ENCODE measurements at places on chromosomes 4 and X.

DNA sequence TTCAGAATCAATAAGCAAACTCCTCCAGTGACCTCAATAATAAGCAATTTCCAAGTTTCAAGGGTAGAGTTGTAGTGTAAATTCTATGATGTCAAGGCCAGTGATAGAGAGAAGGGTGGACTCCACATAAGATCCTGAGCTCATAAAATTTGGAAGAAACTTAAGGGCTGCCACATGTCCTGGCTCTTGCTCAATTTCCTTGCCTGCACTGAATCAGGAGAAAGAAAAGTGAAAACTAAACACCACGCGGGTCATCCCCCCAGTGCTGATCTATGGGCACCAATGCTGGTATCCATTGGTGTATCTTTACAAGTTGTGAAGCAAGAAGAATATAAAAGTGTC lies 392.0 kb upstream of the INTU start:
- no peak for DNase-seq

- DNase-seq, result no peak
Observed at GRCh38 chr4:165433529-165433928, 54.7 kb downstream of the CPE start.

DNA sequence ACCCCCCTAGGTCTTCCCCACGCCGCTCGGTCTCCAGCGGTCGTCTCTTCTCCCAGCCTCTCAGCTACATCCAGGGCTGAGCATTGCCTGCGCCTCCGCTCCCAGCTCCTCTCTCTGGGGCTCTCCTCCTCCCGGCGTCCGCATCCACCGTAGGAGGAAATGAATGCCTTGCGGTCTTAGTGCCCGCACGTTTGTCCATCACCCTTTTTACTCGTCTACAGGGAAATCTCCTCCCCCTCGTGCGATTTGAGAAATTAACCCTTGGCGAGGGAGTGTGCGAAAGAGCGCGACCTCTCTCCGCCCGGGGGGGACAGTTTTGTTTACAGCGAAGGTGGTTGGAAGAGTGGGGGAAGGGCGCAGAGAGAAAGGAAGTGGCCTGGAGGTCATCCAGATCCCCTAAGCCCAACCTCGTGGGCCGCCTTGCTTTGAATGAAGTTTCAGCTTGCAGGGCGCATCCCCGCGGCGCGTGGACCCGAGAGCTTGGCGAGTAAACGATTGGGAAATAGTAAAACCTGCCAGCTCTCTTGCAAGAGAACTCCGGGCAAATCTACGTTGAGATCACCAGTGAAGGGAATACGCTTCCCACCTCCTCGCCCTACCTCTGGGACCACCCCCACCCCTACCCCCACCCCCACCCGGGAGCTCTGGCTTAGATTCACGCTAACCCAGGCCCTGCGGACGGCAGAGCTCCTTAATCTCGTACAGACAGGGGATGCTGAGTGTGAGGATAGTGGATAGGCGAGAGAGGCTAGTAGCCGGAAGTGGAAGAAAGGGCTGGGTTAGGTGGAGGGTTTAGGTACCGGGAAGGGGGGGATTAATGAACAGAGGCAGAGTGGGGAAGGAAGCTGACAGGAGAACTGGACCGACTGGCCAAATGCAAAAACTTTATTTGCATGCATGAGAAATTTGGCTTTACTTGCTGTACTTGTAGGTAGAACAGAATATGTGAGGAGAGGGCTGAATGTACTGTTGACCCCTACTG lies at the start of gene ELOVL6:
TSS of gene ELOVL6 (minus strand) at position 181 of the 982 bp plus-strand sequence. CDS start 280 bp downstream, outside the sequence.
- DNase-seq, result peak; percentile 76

- peak; percentile 59 for DNase-seq
Observed at GRCh38 chr4:184163813-184164212, 53.9 kb downstream of the ENPP6 start.

GRCh38 chr4:98557194-98557892 lies 101.1 kb downstream of the TSPAN5 start:
- DNase-seq, result no peak

DNA sequence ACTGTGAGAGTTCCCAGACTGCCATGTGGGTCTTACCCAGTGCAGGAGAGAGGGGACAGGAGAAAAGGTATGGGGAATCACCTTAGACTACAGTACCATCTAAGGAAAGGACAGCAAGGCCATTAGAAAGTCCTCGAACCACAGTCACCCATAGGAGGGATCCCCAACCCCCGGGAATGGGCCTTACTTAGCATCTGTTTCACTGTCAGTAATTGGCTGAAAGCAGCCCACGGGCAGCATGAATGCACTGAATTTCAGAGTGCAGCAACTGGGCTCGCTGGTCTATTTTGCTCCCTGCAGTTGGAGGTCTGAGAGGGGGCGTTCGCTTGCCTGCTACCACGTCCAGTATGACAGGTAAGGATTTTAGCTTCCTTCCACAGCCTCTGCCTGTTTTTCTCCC lies 50.4 kb upstream of the KLHL8 start:
- DNase-seq, result no peak

DNA sequence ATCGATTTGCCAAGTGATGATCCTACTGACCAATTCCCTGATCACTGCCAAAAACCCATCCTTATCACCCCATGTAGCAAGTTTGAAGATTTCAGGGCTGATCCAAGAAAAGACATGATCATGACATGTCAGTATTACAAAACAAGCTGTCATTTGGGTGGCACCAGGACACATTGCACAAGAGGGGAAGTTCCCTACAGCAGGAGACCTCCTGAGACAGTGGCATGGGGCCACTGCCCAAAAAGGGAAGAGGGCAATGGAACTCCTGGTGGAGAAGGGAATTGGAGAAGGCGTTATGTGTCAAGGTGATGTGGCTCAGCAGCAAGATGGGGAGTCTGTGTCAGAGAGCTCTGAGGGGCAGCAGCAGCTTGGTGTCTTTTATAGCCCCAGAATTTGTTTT lies 43.4 kb downstream of the ZNF182 start:
- DNase-seq, result no peak

DNA sequence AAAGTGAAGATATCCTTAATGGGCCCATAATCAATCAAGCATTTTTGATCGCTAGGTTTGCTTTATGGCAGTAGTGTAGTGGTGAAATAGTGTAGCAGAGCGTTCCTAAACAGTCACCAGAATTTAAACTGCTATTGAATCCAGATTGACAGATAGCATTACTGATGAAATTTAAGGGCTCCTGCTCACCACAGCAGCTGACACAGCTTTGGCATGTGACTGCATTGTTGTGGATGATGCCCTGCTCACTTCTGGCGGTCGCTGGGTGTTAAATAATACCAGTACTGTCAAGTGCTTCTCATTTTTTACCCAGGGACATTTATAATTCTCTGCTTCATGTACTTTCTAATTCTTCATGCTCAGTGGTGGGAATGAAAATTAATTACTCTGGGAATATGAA lies 102.0 kb upstream of the ARHGAP24 start:
- DNase-seq, result no peak

GRCh38 chr4:80154545-80154933 lies 42.8 kb upstream of the PRDM8 start:
- no peak for DNase-seq

DNA sequence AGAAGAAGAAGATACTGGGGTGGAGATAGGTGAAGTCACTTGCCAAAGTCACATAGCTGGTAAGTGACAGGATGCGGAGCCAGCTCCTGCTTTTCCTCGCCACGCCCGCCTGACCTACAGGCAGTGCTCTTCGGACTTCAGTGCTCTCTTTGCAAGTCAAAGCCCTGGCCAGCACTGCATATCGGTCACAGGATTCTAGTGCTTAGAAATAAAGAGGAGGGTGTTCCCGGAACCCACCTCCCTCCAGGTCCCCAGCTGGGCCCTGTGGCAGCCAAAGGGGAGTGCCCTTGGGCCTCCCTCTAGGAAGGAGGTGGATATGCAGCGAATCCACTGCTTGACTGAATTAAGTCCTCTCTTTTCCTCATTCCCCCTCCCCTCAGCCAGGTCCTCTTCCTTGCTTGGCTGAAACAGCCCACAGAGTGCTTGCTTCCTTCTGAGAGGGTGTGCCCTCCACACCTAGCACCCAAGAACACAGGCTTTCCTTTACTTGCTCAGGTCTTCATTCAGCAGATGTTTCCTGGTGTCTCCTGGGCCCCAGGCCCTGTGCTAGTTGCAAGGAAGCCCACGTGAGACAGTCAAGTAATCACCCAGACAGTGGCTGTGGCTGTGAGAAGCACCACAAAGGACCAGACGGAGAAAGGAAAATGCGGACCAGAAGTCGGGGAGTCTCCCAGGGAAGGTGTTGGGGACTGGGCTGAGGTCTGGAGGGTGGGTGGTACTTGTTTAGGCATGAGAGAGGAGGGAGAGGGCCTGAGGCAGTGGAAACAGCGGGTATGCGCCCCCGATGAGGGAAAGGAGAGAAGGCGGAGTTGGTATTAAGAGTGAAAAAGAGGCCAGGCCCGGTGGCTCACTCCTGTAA lies 14.0 kb upstream of the HMGB3 start:
- no peak for DNase-seq

- DNase-seq, result no peak
Observed at GRCh38 chr4:141417387-141417786, 196.7 kb downstream of the ZNF330 start.

GRCh38 chr4:10738826-10739489 lies 54.4 kb upstream of the CLNK start:
- no peak for DNase-seq

DNA sequence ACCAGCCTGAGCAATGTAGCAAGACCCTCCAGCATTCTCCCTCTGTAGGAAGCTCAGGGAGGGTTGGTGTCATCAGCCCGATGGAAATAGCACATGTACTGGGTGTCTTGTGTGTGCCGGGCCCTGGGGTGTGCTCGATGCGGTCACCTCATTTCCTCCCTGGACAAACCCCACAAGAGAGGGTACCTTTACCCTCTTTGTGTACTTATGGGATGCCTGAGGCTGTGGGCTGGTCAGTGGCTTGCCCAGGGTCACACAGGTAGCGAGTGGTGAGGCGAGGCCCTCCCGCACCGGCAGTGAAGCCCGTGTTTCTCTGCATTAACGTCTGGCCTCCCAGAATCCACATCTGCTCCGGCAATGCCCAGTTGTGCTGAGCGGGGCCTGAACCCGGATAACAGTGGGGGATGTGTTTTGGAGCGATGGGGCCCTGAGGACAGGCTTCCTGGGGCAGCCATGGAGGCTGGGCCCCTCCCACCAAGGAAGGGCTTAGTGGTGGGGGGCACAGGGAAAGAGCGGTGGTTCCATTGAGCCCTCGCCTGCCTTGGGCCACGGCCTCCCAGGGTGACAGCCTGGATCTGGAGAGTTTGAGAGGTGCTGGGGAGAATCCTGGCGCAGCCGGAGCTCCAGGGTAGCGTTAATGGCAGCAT lies 8.1 kb downstream of the PSAPL1 start:
- DNase-seq, result no peak

GRCh38 chr4:108345862-108346817 lies 177.4 kb upstream of the LEF1 start:
- DNase-seq, result no peak

DNA sequence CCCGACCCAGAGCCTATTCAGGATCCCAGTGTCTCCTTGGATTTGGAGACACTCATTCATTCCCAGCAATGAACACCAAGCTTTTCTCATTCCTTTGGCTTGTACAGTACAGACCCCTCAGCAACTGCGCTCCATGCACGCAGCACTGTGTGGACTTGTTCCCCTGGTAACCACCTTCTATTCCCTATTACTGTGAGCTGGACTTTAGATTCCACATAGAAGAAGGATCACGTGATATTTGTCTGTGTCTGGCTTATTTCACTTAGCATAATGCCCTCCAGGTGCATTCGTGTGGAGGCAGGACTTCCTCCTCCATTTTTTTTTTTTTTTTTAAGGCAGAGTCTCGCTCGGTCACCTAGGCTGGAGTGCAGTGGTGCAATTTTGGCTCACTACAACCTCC lies 106.4 kb downstream of the PHKA2 start:
- no peak for DNase-seq

DNA sequence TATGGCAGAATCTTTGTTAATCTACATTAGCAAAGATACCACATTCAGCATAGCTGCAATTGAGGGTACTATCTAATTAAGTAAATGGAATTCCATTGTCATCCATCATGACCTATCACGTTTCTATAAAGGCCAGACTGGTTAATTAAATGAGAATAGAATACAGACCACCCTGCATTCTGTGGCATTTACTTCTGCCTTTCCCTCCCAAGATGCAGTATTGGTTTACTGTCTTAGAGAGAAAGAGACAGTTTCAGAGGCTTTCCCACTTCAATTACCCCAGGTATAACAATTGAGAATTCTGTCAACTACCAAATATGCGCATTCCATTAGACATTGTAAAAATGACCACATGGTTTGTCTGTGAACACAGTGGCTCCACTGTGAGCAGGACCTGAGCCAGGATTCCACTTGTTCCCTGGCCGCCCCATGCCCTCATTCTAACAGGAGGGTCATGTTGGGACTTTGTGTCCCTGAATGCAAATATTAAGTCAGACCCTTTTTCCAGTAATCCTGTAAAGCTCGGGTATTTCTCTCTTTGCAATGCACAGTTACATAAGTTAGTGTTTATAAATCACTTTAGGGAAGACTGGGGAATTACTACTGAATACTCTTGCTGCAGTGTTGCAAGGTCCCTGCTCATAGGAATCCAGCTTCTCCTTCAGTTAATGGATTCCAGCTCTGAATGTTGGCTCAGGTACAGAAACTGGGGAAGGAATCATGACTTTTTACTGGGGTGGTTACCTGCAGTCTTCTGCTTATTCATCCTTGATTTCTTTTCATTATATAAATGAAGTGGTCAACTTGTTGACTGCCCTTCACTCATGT lies 261.0 kb downstream of the PDGFC start:
- no peak for DNase-seq

- DNase-seq, result no peak
Observed at GRCh38 chr4:148557793-148558192, 115.6 kb upstream of the NR3C2 start.

DNA sequence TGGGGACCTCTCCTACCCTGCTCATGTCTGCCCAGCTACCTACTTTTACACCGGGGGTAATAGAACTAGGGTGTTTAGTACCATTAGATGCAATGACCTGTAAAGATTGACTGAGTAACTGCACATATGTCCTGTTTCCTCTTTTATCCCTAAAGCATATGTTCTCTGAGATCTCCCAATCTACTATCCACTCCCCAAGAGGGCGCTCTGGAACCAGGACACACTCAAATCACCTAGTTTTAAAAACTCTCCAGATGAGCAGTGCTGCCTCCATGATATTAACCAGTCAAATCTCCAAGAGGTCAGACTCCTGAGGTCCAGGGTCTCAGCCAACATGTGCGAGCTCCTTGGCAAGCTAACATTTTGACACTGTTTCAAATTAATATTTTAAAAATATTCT lies 87.0 kb upstream of the TSPAN5 start:
- peak; percentile 0 for DNase-seq

- DNase-seq, result no peak
Observed at GRCh38 chr4:53128706-53129357, 237.0 kb downstream of the SCFD2 start.

DNA sequence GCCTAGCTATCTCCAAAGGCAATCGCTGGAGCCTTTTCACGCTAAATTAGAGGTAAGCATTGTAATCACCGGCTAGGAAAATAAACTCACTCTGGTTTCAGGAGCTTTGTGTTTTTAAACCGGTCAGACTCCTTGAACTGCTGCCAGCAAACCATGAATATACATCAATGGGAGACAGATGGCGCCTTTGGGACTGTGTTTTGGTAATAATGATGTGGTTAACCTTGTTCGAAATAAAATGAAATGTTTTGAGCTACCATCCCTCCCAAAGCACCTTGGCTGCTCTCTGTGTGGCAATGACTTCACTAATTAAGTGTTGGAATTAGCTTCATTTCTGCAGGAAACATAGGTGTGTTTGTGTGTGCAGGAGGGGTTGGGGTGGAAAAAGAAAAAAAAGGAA lies 65.3 kb downstream of the CLNK start:
- DNase-seq, result no peak

Measured in midbrain (tissue), 1 donor.